ENCODE measurements at places on chromosomes 11 and 22.

- no peak for DNase-seq
These were observed 61.0 kb upstream of the FGF3 start for GRCh38 chr11:69880041-69880825.

- DNase-seq: no peak
These were observed 16.7 kb upstream of the SYT12 start for GRCh38 chr11:67006029-67006884.

GRCh38 chr11:890794-891540 is 19.6 kb downstream of the CHID1 start:
- no peak for DNase-seq

GRCh38 chr22:37119872-37120271 is 10.4 kb upstream of the TMPRSS6 start:
- DNase-seq: no peak

DNA sequence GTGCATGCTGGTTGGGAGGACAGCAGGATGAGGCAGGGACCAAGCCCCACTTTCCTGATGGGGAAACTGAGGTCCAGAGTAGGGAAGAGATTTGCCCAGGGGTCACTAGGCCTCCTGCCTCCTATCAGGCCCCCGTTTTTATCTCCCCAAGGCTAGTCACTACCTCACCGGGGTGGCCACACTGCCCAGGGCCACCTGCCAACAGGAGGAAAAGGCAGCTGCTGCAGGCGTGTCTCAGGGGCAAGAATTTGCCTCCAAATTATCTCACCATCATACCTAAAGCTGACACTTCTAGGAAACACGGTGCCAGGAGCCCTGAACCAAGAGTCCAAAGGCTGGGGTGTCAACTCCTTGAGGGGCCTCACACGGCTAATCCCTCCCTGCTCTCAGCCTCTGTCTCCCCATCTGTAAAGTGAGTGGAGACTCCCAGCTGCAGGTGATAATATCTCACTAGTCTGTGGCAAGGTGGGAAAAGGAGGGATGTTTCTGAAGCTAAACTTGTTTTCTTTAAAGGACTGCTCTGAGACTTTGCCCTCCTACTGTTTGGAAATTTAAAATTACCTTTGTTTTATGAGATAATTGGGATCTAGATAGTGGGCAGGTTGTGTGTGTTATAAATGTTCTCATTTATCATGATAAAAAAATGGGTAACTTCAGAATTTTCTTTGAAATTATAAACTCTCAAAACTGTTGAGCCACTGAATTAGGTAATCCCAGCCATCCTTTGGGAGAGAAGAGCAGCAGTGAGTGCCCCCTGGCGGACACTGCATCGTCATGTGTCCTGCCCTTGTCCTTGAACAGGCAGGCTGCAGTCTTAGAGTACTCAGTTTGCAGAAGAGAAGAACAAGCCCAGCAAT is 60.0 kb downstream of the MYO7A start:
- peak; percentile 79 for DNase-seq

DNA sequence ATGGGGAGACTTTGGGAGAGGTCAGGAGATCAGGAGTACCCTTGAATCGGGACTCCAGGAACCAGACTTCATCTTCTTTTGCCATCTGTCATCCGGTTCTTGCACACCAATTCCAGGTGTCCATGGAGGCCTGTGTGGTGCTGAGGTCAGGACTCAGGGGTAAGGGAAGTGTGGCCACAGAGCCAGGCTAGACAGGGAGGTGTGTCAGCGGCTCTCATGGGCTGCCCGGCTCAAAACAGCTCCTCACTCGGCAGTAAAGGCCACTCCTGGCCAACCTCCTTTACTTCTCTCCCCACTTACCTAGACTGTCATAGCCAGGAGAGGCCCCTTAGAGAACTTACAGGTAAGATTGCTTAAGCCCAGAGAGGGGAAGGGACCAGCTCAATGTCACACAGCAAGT is 75.7 kb upstream of the NECTIN1 start:
- DNase-seq: no peak

DNA sequence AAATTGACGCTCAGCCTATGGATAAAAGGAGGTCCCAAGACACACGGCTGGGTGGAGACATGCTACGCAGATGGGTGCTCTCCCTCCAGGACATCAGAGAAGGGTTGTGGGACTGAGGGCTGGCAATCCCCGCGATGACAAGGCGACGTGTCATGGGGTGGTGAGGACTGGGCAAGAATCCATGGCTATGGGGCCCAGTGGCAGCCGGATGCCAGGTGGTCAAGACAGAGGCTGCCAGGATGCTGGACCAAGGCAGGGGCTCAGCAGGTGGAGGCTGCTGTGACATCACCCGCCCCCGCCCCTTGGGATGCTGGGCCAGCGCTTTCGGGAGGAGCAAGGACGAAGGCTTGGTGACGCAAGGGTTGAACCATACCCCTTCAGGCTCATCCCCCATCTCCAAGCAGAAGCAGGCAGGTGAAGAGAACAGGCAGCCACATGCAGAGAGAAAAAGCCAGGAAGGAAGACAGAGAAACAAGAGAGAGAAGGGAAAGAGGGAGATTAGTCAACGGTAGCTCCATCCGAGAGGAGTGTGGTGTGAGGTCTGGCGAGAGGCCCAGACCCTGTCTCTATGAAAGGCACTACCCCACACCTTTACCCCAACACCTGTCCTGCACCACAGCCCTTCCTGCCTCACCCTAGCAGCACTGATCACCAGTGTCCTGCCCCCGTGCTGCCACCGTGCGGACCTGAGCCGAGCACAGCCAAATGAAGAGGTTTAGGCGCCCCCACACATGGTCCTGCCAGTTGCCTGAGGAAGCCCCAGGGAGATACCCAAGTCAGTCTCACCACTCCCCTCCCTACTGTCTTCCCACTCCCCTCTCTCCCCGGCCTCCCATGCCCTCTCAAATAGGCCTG is 24.1 kb upstream of the RASL10A start:
- no peak for DNase-seq

DNA sequence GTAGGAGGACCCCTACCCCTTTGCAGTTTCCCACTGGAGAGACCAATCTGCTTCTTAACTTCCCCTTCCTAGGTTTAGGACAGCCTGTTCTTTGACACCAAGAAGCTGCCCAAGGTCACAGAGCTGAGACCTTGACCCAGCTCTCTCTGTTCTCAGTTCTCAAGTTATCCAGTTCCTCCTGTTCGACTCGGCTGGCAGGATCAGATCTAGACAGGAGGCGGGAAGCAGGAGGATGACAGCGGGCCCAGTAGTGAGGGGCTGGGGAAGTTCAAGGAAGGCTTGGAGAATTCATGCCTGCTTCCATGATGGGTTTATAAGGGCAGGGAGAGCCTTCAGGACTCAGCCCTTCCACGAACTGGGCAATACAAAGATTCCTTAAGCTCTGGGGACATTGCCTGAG is 210.6 kb downstream of the DSCAML1 start:
- no peak for DNase-seq

GRCh38 chr11:130423541-130424142 is 4.8 kb downstream of the ADAMTS8 start:
- DNase-seq: no peak

DNA sequence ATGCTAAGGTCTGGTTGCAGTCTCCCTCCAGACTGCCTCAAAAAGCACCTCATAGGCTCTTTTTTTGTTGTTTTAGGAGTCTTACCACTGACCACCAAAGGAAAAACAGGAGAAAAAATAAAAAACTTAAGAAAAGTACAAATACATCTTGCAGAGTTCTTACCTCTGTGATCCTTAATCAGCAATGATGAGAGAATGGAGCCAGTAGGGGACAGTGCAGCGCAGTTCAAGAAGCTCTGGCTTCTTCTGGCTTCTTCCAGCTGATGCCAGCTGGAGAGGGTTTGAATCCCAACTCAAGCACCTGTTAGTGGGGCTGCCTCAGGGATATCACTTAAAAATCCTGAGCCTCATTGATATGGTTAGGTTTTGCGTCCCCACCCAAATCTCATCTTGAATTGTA is 223.3 kb upstream of the ISX start:
- DNase-seq: no peak

DNA sequence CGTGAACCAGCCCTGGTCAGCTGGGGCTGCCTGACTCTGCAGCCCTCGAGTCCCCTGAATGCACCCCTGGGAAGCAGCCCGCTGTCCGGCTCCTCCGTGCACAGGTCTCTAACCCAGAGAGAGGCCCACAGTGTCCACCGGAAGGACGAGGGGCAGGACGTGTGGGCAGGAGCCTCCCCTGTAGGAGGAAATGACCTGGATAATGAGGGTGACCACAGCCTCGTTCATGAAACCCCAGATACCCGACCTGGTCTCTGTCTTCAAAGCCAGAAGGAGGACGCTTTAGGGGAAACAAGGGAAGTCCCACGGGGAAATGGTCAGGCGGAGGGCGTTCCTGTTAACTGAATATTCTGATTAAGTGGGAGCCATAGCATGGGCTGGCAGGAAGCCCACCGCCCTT is 23.3 kb downstream of the LIF start:
- no peak for DNase-seq

GRCh38 chr11:42422090-42422489 is 889.7 kb upstream of the API5 start:
- DNase-seq: no peak

GRCh38 chr22:46054091-46055073 is 77.4 kb upstream of the WNT7B start:
- DNase-seq: peak; percentile 25

GRCh38 chr11:129167315-129167714 is 24.8 kb downstream of the ARHGAP32 start:
- DNase-seq: no peak

DNA sequence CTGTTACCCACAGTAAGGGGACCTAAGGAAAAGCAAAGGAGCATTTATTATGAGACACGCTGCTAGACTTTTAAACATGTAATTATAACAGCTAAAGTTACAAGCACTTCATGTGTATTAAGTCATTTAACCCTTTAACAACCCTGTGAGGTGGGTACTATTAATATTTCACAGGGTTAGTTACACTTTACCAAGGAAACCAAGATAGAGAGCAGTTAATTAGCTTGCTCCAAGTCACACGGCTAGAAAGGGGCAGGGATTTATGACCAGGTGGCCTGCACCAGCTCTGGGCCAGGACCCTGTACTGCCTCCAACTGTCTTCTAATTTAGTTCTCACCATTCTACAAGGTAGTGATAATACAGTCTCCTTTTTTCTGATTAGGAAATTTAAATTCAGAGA is 74.9 kb downstream of the RPL27A start:
- no peak for DNase-seq

- no peak for DNase-seq
These were observed 67.6 kb downstream of the BLID start for GRCh38 chr11:122048401-122048800.

- DNase-seq: no peak
These were observed 145.4 kb downstream of the OPCML start for GRCh38 chr11:133386852-133387251.

DNA sequence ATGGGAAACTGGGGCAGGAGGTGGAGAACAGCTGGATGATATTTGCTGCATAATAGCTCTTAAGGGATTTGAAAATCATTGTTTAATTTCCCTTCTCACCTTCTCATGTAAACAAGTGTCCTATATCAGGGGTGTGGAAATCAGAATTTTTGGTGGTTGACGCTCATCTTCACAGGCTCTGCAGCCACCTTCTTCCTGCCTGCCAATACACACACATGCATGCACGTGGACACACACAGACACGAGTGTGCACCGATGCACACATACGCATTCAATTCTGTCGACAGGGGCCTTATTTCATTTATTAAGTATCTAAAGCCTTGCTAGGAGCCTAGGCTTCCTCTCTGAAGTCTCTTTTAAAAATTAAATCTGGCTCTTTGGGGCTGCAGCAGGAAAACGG is 349.4 kb upstream of the NCAM1 start:
- DNase-seq: no peak

- DNase-seq: no peak
These were observed 330.0 kb downstream of the DDX10 start for GRCh38 chr11:108994887-108995286.

DNA sequence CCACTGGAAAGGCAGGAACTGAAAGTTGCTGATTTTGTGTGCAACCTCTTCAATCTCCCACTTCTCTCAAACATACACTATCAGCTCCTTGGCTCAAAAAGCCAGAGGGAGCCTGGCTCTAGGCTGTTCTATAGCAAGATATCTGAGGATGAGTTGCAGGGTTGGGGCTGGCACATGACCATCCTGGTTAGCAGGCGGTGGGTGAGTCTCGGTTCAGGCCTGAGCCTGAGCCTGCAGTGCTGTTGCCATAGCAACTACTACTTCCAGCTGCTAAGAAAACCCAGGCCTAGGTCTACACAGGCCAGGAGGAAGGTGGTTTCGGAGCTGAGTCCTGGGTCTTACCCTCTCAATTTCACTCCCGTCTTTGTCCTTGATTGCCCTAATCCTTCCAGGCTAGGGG is 39.0 kb downstream of the CWC15 start:
- DNase-seq: no peak

GRCh38 chr11:2507212-2507901 is 62.5 kb downstream of the KCNQ1 start:
- DNase-seq: peak; percentile 7

DNA sequence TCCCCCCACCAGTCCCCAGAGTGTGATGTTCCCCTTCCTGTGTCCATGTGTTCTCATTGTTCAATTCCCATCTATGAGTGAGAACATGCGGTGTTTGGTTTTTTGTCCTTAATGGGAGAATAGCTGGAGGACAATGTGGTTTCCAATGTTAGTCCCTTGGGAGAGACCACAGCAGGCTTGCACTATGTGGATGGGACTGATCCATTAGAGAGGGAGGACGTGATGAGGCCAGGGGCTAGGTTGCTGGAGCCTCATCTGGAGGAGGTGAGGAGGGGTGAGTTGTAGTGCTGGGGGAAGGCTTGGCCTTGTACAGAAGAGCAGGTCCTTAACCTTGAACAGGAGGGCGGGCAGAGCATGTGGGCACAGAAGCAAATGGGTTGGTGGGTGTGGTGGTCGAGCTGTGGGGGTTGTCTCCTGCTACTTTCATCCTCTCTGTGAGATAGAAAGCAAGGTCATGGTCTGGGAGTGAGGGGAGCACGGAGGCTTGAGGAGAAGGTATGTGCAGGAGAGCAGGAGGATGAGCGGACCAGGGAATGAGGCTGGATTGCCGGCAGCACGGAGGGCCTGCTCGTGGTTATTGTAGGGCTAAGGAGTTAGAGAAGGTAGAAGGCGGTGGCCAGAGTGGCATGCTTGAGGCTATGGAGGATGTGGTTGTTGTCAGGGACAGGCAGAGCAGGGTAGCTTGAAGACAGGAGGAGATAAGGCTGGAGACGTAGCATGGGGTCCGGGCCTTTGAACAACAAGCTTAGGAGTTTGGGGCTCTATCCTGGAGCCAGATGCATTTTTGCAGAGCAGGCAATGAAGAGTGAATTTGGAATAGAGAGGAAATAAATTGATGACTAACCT is 11.2 kb upstream of the SREBF2 start:
- no peak for DNase-seq

GRCh38 chr11:126597041-126597440 is 241.6 kb downstream of the ST3GAL4 start:
- DNase-seq: no peak

- DNase-seq: no peak
These were observed 160.2 kb downstream of the IGLL1 start for GRCh38 chr22:23419931-23420330.
